AG04449 (cell line): ENCODE measurements at places on chromosomes 3 and 15.

- DNase-seq, result no peak
Observed at GRCh38 chr15:95674031-95674430, 656.5 kb upstream of the NR2F2 start.

DNA sequence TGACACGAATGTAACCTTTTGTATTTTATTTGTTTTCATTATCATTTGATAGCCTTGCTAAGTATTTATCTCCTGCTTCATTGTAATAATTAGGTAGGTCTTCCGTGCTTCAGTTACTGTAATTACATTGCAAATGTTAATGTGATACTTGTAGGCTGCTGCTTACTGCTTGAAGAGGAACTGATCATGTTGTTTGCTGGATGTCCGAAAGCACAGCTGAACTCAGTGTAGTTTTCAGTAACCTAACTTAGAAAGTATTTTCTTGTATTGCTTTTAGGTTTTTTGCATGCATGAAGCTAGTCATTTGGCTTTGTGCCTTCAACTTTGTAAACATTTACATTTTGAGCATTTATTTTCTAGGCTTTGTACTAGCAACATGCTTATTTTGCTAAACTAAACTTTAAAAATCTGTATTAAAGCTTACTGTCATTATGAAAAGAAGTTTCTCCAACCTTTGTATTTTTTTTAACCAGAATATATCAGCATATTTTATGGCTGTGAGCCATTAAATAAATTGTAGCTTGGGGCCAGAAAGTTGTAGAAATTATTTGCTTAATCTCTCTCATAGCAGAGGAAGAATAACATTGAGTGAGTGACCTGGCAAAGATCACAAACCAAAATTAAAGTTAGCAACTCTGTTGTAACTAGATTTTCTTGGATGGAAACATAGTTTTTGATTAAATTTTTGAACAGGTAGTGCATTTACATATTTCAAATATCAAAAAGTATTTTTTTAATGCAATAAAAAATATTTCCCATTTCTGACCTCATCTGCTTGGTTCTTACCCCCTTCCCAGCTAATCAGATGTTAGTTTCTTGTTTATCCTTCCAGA, 30.7 kb downstream of the SACM1L start:
- DNase-seq, result no peak

GRCh38 chr15:60766391-60767128, 287.6 kb upstream of the ICE2 start:
- no peak for DNase-seq

DNA sequence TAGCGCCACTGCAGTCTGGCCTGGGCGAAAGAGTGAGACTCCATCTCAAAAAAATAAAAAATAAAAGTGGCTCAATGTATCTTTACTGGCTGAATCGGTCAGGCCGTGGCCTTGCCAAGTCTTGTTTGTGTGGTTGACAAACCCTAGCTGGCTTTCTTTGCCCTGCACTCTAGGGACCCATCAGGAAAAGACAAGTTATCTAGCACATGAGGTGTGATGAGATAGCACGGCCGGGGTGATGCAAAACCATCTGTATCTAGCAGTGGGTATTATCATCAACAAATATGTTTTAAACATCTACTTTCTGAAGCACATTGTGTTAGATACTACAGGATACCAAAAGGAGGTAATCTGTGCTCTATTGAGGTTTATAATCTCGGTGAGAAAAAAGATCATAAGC, 3.9 kb upstream of the DPP8 start:
- no peak for DNase-seq

GRCh38 chr3:146640955-146641867, 36.1 kb upstream of the PLSCR5 start:
- DNase-seq, result no peak
